Renal pelvis (tissue), 12 donors: ENCODE measurements at places on chromosomes 13 and 19. TPM values are rescaled to one million over a fixed set of nuclear protein-coding genes. Genes with fewer than 3 reads are reported as not detected.

- DNase-seq, result no peak
These were observed 164.0 kb downstream of the TSHZ3 start for GRCh38 chr19:31185261-31185660.

Gene ERICH6B
- 3.0 TPM for polyA plus RNA-seq

Gene GAPDHS
- polyA plus RNA-seq, result not detected

DNA sequence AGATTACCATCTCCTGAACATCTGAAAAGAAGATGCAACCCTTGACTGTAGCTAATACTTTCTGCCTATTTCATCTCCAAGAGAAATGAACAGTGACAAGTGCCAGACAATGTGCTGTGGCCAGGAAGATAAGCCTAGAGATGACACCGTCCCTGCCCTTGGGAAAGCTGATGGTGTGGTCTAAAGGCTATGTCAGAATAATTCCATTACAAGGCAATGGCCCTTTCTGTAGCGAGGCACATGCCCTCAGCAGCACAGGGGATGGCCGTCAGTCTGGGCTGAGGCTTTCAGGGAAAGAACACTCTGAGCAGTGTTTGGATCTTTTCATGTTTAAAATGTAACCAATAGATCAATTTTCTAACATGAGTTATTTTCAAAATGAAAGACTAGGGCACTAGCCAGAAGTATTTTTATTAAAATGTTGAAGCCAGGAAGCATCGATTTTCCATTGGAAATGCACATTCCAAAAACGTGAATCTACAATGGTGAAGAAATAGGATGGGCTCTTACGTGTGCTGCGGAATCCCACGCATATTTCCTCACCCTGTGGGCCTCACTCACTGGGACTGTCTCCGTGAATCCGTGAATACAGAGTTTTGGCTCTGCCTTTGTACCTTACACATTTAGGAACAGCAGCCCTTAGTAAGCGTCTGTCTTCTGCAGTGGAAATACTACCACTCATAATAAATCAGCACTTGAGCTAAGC is 22.0 kb downstream of the COL4A1 start:
- DNase-seq, result no peak
